ENCODE measurements at places on chromosomes 4 and X.

GRCh38 chrX:149531599-149531998 is 9.2 kb upstream of the EOLA1 start:
- DNase-seq, result no peak

DNA sequence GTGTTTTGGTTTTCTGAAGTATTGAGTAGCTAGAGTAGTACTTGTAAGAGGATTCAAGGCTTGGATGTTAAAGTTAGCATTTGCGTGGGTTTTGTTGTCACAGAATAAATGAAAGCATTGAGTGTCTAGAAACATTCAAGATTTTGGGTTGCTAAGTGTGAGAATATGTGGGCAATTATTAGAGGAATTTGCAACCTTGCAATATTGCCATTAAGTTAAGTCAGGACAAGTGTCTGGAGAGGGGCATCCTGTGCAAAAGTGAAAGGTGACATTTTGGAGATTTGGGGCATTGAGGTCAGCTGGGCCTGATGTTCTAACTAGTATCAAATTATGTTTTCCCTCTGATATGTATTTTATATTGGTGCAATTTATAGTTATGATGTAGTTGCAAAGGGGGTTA is 533.9 kb upstream of the GRID2 start:
- no peak for DNase-seq

DNA sequence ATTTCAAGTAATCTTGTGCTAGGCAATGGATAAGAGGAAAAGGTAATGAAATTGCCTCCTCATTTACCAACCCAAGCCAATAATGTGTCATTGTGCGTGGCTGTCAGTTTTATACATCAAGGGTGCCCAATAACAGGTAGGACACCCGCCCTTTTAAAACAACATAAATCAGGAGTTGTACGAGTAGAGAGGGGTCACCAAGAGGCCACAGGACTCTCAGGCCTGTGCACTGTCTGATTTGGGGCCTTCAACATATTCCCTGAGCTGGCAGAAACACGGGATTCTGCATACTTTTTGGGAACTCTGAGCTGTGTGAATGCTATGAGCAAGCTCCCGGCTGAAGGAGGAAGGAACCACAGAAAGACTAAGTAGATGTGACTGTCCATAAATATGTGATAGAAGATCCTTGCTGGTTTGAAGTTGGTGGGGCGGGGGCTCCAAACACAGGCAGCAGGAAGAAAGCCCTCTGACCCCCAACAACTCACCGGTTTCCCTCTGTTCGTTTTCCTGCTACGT is 82.7 kb upstream of the MAML3 start:
- DNase-seq, result no peak

- peak; percentile 39 for DNase-seq
Measured at GRCh38 chrX:40539214-40540142, 41.3 kb upstream of the ATP6AP2 start.

- no peak for DNase-seq
Measured at GRCh38 chrX:1207496-1208025, 4.9 kb downstream of the CRLF2 start.

DNA sequence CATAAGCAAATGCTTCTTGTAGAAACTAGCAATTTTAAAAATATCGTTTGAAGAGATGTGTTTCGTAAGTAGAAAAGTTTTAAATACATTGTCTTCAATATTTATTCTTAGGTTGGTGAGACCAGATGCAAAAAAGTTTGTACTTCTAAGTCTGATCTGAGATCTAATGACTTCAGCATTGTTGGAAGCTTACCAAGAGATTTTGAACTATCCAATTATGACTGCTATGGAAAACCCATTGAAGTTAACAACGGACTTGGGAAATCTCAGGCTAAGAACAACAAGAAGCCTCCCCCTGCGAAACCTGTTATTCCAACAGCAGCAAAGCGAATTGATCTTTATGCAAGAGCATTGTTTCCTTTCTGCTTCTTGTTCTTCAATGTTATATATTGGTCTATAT is 50.2 kb upstream of the GRIA2 start:
- no peak for DNase-seq

- DNase-seq, result no peak
Measured at GRCh38 chr4:139972305-139972704, 181.7 kb downstream of the MAML3 start.

DNA sequence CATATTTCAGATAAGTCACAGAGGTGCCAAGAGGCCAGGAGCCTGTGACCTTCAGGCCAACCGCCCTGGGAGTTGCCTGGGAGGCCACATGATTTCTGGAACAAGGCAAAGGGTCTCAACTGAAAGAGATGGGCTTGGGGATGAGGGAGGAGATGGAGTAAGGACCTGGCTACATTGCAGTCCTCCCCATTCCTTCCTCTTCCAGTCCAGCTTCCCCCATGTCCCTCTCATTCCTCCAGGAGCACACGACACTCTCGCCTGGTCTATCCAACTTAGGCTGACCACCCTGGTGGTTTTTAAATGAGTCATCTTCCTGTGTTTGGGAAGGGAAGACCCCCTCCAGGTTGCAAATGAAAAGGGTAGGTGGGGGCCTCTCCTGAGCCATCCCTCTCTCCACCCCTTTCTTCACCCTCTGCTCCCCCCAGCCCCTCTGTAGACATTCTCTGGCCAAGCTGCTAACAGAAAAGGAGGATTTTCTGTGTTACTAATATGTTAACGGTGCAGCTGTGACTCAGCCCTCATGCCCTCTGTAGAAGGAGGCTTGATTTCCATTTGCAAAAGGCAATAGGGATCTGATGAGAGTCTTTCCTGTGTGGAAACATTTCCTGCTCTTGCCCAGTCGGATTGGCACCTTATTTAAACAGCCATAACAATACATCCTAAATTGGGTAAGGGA is 79.2 kb downstream of the RTL5 start:
- DNase-seq, result no peak

DNA sequence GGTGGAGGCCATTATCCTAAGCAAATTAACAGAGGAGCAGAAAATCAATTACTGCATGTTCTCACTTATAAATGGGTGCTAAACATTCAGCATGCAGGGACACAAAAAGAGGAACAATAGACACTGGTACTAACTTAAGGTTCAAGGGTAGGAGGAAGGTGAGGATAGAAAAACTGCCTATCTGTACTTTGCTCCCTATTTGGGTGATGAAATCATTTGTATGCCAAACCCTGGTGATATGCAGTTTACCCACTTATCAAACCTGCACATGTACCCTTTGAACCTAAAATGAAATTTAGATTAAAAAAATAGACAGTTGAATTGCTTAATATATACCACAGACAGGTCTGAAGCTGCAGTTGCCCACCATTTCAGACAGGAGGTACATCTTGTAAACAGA is 143.3 kb upstream of the KLHL4 start:
- no peak for DNase-seq

GRCh38 chrX:131745942-131746489 is 202.1 kb downstream of the OR13H1 start:
- DNase-seq, result no peak

- DNase-seq, result no peak
Measured at GRCh38 chr4:184053434-184053833, 148.3 kb downstream of the STOX2 start.

DNA sequence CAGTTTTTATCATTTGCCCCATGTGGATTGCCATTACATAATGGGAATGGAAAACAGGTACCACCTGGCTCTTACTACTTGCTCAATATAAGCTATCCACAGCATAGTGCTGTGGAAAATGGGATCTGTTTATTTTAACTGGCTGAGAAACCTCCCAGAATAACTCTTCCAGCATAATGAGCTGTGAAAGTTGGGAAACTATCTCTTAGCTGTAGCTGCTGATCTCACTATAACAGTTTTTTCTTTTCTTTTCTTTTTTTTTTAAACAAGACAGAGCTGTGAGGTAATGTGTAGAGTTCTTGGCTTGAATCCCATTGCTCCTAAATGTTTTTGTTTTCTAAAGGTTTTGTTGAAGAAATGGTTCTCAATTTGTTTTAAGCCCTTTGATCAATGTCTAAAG is 988.3 kb downstream of the PCDH19 start:
- DNase-seq, result no peak

DNA sequence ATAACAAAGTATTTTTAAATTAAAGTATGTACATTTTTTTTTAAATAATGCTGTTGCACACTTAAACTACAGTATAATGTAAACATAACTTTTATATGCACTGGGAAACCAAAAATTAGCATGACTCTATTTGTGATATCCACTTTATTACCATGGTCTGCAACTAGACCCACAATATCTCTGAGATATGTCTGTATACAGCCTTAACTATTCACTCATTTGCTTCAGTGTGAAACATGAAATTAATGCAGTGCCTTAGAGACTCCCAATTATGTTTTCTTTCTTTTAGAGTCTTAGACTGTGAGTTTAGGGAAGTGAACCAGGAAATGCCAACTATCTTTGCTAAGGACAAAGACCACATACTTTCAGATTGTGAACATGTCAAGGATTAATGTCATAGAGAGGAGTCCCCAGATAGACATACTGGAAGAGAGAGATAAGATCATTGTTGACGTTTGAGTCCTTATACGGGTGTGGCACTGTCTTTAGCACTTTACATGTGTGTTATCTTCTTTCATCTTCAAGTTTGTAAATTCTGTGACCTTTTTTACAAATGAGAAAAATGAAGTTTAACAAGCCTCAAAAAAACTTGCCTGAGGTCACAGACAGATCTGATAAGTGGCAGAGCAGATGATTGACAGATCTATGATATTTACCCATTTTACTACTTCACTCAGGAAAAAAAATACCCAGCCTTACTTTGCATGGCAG is 23.2 kb downstream of the CXorf58 start:
- no peak for DNase-seq

GRCh38 chr4:2462218-2462991 is 6.5 kb upstream of the RNF4 start:
- DNase-seq, result peak; percentile 58

DNA sequence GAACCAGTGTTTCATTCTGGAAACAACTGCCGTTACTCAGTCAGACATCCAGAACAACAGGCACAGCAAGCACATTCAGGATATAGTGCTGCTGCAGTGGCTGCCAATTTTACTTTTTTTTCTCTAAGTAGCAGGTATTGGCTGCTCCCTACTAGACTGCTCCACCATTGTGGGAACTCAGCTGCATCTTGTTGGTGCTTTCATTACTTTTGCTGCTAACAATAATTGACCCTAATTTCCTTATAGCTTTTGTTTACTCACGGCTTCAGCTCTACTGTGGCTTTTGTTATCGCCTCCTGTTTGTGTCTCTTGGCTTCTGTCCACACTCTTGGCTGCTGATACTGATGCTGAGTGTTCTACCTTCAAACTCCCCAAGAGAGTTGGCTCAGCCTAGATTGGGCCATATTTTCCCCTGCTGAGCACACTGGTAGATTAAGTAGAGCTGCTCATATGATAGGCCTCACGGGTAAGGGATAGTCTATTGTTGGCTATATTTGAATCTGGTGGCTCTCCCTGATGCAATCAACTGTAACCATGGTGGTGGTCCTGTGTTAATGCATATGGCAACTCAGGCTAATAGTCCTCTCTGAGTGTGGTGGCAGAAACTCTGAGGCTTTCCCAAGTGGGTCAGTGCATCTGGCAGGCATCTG is 44.5 kb upstream of the IL2 start:
- DNase-seq, result no peak

DNA sequence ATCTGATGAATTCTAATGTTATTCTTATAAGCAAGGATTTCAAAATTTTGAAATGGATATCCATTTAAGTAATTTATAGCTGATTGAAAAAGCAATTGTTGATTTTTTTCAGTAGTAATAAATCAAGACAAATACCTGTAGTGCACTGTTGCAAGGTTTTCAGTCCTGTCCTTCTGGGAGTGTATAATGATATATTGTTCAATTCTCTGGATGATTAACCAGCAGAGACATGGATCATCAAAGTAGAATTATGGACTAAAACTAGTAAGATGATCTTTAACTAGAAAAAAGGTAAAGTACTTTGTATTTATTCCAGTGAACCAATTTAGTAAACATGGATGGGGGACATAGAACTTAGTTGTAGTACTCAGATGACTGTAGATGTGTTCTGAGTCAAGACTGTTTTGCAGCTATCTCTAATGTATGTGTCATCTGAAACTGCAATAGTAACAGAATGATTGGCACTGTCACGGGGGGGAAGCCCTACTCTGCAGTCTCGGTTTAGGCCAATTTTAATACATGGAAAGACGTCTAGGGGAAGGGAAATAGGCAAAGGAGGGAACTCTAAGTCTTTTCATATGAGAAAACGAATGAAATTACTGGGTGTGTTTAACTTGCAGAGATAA is 121.9 kb downstream of the GLRA3 start:
- no peak for DNase-seq

- no peak for DNase-seq
Measured at GRCh38 chrX:6227453-6227835, 1.2 kb downstream of the NLGN4X start.

GRCh38 chr4:183504930-183505610 is at the start of gene ING2:
Gene ING2, plus strand, starts transcription at chr4:183505058. Its CDS starts 138 bp downstream, at chr4:183505196.
- DNase-seq, result no peak

DNA sequence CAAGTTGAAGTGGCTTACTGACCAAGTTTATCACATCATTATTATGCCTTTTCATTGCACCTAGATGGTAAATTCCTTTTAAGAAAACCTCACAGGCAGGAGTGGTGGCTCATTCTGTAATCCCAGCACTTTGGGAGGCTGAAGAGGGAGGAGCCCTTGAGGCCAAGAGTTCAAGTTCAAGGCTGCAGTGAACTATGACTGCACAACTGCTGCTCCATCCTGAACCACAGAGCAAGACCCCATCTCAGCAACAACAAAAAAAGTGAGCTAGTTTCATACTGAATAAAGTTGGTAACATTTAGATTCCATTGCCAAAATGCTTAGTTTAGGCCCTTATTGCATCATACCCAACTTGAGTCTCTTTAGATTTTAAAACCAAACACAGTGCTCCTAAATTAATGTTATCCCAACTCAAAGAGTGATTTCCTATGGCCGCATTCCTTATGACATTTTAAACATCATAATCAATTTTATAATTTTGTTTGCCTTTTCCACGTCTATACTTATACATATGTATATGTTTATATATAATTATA is 36.0 kb downstream of the PDS5A start:
- no peak for DNase-seq

DNA sequence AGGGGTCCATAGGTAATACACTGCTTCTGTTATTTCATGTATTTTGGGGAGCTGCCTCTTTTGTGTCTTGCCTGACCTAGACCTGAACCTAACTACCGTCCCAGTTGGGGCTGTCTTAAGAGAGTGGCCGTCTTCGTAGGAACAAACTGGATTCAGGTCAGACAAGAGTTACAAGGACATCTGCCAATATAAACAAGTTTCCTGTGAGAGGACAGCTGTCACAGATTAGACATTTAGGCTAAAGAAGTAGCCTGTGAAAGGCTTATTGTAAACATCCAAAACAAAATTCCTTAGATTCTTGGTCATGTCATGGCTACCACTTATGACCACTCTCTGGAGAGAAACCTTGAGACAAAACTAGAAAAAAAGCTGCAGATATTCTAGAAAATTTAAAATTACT is 797.6 kb upstream of the AADAT start:
- DNase-seq, result no peak

- DNase-seq, result no peak
Measured at GRCh38 chr4:53059256-53059655, 197.1 kb downstream of the RASL11B start.

DNA sequence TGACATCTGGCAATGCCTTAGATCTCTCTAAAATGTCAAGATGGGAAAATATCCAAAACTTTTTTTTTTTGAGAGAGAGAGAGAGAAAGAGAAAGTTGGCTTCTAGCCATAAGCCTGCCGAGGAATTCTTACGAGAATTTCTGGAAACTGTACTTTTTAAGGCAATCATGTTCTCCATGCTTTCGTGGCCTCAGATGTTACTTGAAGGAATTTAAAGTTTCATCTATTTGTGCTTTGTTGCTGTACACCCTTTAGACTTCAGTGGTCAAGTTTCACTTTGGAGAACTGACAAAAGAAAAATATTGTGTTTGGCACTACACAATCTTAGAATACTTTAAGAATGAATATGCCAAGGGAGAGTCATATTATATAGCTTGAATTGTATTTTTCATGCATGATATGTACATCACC is 53.9 kb downstream of the FAT4 start:
- DNase-seq, result no peak
